ENCODE measurements at places on chromosomes 3 and 15.

DNA sequence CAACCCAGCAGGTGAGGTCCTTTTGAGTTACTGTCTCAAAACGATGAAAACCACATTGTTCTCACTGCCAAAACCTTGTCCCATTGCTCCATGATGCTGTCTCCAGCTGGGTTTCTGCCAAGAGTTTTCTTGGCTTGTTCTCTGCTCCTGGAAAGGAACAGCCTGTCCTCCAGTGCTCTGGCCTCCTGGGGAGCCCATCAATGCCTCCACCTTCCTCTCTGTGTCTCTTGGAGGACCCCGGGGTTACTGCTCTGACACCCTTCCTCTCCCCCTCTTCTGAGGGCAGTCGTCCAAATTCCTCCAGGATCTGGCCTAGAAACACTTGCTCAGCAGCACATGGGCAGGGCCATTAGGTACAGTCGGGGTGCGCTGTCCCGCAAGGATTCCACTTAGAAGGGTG lies 63.9 kb upstream of the RGMA start:
- no peak for DNase-seq

DNA sequence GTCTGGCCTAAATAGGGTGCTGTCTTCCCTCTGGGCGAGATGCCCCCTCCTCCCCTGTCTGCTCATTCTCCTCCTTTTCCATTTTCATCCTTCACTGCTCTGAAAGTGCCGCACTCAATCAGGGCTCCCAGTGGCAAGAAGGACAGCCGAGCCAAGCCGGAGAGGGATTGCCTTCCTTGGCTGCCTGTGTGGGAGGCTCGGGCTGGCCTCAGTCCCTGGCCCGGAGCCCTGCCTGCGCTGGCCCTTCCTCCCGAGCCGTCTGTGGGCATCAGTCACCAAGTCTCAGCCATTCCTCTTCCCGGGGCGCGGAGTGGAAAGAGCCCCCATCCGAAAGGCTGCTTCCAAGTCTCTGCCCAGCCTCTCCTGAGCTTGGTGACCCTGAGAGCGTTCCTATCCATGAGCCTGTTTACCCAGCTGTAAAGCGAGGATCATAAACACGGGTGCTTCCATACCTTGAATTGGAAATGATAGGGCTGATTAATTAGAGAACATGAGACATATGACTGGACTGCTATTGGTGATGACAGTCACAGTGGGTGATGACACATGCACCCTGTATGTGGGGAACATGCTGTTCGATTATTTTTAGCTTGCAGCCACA lies 59.1 kb upstream of the TLE3 start:
- no peak for DNase-seq

DNA sequence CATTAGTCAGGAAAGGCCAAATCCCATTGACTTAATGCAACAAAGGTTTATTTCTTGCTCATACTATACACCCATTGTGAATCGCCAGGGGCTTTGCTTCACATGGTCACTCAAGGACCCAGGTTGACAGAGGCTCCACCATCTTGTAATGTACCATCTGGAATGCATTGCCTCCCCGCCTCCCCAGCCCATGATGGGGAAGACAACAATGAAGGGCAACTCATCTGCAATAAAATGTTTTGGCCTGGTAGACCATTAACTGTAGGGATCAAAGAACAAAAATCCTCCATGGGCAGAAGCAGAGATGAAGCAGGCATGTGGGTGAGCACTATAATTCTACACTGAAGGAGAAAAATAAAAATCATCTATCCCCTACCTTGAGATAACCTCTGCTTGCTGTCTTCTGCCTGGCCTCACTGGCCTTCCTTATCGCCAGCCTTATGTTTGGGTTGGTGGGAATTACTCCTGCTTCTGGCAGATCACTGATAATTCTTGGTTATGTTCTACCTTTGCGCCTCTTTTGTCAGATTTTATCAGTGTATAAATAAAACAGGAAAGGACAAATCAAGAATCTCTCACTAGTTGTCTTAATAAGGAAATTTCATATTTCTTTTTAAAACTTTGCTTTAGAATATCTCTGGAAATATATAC lies 37.8 kb downstream of the GPR160 start:
- no peak for DNase-seq

GRCh38 chr3:72565593-72565992 lies 282.7 kb downstream of the SHQ1 start:
- no peak for DNase-seq

- peak; percentile 14 for DNase-seq
These were observed 389.1 kb upstream of the SGO1 start for GRCh38 chr3:20575146-20575545.

GRCh38 chr3:134885877-134886621 lies 91.0 kb downstream of the EPHB1 start:
- DNase-seq, result no peak

DNA sequence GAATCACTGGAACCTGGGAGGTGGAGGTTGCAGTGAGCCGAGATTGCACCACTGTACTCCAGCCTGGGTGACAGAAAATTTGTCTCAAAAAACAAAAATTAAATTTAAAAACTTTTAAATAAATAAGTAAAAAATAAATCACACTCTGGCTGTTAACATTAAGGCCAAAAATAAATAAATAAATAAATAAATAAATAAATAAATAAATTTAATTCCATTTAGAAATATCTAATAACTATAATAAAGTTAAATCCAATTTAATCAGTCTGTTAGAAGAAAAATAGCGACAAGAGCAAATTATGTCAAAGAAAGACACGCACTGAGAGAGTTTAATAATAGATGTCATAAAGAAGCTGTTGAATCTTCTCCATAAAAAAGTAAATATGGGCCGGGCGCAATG lies 13.4 kb downstream of the MAP4 start:
- no peak for DNase-seq

GRCh38 chr3:197599089-197599765 lies 43.5 kb upstream of the BDH1 start:
- DNase-seq, result peak; percentile 33

DNA sequence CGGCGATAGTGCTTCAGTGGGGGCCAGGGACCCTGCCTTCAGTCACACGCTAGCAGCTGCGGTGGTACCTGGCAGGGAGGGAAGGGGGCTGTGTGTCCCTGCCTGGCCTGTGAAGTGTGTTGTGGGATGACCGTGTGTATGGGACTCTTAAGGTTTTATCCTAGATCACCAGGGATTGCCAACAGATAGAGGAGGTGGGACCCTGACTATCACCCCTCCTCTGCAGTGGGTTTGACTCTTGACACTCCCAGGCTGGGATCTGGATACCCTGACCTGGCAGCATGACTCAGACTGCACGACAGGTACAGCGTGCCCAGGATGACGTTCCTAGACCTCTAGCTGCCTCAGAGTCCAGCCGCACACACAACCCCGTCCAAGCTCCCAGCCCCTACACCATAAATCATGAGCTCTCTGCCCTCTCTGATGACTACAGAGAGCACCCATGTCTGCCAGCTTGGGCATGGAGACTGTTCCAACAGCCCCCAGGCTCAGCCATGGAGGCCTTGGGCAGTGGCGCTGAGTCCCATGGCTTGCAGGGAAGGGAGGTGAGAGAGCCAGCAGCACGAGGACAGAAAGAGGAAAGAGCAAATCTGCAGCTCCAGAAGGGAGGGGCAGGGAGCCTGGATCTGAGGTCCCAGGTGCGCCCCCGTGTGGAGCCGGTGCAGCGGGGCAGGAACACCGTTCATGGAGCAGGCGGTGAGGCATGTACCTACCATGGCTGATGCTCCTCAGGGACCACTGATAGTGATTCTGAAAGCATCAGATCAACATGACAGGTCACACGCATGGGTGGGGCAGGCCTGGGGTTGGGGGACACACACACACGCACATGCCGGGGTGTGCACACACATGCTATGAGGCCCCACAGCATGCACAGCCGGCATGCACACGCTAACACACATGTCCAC lies 71.0 kb downstream of the ADAMTS7 start:
- DNase-seq, result no peak

DNA sequence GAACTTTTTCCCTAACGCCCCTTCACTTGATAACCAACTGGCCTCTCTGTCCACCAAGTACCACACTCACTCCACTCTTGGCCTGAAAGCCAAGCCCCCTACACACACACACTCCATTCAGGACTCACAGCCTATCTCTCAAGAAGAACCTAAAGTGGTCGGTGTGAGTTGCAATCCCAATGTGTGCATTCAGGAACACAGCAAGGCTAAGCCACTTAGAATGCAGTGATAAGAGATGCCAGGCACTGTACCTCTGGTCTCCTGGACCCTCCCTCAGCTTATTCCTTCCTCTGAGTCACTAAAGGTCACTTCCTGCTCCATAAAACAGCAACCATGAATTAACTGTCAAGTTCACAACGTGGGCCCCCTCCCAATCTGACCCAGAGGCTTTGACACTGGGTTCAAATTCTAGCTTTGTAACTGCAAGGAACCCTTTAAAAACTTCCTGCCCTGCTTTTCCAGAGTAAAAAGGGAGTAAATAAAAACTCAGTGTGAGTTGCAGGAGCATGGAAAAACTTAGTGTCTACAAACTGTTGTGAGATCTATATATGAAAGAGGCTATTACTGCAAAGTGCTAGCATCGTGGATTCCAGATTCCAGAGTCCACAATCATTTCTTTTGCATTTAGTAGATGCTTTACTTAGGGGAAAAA lies 17.6 kb upstream of the KCNMB3 start:
- DNase-seq, result no peak

DNA sequence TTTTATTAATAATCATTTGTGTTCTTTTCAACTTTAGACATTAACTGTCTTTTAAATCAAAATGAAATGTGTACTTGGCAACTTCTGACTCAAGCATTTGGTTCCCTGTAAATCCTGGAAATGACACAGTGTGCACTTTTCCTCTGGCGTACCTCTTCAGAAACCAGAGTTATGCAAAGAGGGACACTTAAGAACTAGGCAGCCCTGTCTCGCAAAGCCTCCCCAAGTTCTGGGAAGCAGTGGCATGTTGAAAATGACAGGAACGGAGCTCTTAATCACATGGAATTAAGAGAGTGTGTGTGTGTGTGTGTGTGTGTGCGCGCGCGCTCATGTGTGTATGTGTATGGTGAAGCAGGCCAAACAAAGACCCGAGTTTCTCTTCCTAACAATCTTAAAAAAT lies 707.4 kb downstream of the MECOM start:
- no peak for DNase-seq

DNA sequence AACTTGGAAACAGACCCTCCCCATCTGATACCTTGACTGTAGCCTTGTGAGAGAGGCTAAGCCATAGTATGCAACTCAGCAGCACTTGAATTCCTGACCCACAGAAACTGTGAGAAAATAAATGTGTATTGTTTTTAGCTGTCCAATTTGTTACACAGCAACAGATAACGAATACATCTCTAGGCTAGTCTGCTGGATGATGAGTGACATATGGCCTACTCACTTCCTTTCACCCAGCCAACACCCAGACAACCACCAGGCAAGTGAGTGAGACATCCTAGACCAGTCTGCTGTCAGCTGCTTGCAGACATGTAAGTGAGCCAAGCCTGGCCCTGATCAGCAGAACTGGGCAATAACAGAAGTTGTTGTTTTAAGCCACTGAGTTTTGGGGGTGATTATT lies 19.2 kb upstream of the SMAD6 start:
- no peak for DNase-seq

DNA sequence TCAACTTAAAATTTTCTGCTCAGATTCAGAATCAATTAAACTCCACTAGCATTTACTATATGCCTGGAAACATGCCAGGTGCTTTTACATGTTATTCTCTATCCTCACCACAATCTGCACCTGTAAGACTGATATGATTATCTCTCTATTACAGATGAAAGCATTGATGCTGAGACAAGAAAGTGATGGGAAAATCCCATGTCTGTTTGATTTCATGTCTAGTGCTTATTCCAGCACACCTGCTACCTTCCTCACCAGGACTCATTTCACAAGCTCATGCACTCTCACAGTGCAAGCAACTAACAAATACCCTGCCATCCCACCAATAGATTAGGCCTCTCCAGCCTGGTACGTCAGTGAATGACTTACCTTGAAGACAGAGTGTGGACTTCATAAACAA lies 25.0 kb upstream of the BCL6 start:
- DNase-seq, result no peak

DNA sequence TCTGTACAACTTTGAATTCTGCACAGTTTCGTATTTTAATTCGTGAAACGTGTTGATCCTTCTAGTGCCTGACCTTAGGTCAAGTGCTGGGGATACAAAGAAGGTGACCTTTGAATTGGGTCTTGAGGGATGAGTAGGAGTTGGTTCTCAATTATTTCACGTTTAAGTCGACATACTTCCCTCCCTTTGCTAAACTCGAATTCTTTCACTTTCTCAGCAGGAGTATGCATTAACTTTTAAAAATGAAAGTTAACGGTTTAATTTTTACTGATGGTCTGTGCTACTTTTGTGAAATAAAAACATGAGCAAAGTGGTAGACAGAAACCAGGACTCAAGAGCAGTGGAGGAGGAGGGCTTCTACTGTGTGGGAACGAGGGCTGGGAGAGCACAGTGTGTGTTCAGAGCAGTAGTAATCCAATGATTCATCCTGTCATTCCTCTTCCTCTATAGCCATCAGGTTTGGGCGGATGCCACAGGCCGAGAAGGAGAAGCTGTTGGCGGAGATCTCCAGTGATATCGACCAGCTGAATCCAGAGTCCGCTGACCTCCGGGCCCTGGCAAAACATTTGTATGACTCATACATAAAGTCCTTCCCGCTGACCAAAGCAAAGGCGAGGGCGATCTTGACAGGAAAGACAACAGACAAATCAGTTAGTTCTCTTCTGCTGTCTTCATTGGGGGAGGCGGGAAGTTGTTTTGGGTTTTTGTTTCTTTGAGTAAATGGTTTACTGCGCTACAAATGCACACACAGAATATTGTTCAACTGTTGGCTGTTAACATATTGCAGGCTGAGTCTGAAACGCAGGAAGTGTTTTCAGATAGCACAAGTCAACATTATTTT lies 78.6 kb upstream of the TSEN2 start:
- DNase-seq, result no peak

- DNase-seq, result no peak
These were observed 17.8 kb downstream of the TBL1XR1 start for GRCh38 chr3:177179281-177180067.

DNA sequence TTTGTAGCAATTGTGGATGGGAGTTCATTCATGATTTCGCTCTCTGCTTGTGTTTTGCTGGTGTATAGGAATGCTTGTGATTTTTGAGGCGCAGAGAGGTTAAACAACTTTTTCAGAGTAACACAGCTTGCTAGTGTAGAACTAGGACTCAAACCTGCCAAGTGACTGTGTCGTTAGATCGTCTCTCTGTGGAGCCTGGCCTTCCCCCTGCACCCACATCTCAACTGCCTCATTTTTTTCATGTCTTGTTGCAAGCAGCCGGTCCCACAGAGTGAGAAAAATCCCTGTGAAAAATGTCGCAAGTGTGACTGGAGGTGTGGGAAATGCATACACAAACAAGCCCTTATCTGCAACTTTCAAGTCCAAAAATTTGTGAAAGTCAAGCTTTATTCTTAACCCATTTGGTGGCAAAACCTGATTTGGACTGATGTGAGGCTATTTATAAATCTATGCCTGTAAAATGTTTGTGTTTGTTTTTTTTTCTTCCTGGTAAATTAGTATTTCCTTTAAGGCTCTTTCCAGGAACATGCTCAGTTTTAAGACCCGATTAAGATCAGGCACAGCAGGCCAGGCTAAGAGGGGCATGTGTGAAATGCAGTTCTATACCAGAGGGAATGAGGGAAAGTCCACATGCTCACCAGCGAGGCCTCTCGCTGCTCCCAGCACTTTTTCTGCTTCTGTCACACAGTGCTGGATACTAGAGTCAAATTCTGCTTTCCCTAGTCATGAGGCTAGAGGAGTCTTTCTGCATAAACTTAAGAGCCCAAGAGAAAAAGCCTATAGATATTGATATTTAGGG lies 25.8 kb downstream of the ST6GAL1 start:
- DNase-seq, result no peak

Data from epithelial cell of prostate (primary cell).